ENCODE measurements at places on chromosomes 11 and 22.

GRCh38 chr11:26467506-26467905, 104.6 kb downstream of the MUC15 start:
- DNase-seq: no peak

- DNase-seq: no peak
Measured at GRCh38 chr11:86175191-86175590, 69.4 kb upstream of the EED start.

GRCh38 chr11:34870548-34871196, 45.5 kb downstream of the APIP start:
- DNase-seq: no peak

GRCh38 chr11:86034710-86035109, 34.2 kb downstream of the PICALM start:
- DNase-seq: no peak

DNA sequence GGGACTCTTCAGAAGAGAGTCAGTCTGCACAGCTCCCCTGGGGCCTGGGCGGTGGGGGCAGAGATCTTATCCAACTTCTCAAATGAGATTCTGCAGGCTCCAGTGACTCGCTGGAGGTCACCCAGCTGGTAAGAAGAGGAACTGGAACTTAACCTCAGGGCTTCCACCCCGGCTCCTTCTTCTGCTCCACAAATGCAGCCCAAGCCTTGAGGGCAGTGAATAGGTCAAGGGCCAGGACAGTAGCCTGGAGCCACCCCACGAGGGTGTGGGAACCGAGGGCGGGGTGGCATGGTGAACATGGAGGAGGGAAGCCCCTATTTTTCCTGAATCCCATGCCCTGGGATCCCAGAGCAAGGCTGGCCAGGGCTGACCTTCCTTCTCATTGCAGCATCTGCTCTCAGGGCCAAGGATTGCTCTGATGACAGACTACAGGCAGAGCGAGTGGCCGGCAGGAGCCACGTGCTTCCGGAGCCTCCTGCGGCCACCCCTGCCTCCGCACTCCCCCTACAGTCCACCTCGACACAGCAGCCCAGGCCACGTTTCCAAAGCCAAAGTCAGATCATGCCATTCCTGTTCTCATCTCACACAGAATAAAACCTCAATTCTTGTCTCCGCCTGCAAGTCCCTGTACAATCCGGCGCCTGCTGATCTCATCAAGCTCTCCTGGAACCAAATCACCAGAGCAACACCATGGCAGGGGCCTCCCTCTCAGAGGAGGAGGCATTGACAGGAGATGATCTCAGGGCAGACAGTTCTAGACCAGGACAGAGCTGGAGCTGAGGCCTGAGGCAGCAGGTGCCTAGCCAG, 21.1 kb upstream of the UPK3A start:
- DNase-seq: no peak

GRCh38 chr22:24806663-24807001, 621 bp downstream of the SGSM1 start:
- no peak for DNase-seq

DNA sequence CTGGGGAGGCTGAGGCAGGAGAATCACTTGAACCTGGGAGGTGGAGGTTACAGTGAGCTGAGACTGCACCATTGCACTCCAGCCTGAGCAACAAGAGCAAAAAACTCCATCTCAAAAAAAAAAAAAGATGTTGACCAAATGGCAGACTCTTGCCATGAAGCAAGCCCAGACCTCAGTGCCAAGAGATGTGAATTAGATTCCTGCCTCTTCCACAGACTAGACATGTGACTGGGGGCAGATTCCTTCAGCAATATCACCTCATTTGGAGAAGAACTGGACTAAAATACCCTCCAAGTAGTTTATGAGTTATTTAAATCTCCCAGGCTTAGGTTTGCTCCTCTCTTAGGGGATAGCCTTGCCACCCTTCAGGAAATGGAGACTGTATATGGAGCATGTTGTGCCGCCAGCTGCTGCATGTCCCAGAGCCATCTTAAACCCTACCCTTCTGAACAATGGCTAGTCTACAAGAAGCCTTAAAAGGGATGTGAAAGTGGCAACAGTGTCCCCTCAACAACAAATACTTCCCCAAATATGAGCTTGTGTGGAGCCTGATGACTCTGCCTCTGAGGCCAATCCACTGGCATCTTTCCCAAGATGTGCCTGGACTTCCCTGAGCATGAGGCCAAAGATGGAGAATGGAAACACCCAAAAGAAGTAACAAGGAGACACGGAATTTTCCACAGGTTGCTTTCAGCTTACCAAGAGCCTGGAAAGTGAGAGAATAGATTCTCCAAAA, 763 bp upstream of the MS4A7 start:
- no peak for DNase-seq

- no peak for DNase-seq
Measured at GRCh38 chr11:14679662-14680061, 36.1 kb downstream of the PDE3B start.

- no peak for DNase-seq
Measured at GRCh38 chr11:119319136-119319699, 2.3 kb upstream of the MCAM start.

GRCh38 chr11:105211806-105212554, 72.4 kb upstream of the CARD18 start:
- no peak for DNase-seq

DNA sequence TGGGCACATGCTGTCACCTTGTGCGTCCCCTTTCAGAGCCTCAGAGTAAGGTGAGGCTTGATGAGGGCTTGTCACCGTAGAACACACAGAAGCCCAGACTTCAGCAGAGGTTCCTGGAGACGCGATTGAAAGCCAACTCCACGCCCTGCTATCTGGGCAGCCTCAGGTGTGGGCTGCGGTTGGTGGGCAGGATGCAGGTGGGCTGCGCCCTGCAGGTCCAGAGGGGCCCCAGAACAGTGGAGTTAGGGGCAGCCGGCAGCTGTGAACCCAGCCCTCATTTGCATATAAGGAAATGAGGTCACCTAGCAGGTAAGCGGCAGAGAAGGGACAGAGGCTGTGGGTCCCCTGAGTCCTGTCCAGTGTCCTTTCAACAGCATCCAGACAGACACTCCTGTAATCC, 15.4 kb downstream of the PHLDA2 start:
- DNase-seq: no peak

GRCh38 chr11:59787816-59788215, 22.8 kb downstream of the MRPL16 start:
- no peak for DNase-seq

DNA sequence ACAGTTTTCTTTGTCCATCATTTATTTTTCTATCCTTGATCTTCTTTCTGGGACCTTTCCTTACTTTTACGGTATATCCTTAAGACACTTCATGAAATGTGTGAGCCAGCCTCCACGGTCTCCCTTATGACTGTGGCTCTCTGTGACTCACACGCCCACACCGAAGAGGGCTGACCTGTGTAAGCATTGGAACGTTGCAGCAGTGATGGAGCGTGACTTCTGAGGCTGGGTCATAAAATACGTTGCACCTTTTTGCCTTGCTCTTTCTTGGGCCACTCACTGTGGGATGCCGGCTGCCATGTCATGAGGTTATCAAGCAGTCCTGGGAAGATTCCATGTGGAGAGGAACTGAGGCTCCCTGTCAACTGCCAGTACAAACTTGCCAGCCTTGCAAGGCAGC, 96.3 kb upstream of the RAB1B start:
- no peak for DNase-seq

- no peak for DNase-seq
Measured at GRCh38 chr11:70365544-70365927, 32.8 kb upstream of the CTTN start.

DNA sequence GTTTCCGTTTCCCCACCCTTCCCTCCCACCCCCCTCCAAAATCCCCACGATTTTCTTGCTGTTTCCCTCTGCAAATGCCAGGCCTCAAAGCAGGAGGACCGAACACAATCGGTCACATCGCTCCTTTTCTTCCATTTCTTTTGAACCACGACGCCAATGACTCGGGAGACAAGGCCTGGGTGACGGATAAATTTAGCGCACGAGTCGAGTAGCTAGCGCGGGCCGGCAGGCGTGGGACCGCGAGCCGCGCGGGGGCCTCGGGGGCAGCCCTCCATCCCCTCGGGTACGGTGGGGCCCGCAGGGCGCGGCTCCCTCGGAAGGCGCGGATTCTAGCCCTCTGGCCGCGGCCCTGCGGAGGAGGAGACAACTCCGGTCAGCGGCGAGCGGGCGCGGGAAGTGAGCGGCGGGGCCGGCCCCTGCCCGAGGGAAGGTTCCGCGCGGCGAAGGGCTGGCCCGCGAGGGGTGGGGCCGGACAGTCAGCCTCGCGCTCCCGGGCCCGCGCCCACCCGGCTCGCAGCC, 414 bp downstream of the JOSD1 start:
- DNase-seq: no peak

- no peak for DNase-seq
Measured at GRCh38 chr22:45763236-45763624, 91.6 kb downstream of the ATXN10 start.

DNA sequence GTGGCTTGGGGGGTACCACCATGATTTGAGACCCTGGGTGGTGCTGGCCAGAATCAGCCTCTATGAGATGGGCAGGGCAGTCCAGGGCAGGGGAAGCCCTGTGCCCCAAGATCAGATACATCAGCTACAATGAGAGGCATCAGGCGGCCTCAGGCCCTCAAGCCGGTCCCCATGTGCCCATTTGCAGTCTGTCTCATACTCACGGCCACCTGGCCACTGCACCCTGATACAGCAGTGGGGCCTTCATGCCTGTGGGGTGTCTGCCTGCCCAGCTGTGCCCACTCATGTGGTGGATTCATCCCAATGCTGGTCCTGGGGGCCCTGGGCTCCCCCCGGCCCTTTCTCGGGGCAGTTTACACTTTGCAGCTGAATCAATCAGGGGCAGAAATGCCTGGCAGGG, 42.4 kb upstream of the KCNQ1OT1 start:
- DNase-seq: no peak

DNA sequence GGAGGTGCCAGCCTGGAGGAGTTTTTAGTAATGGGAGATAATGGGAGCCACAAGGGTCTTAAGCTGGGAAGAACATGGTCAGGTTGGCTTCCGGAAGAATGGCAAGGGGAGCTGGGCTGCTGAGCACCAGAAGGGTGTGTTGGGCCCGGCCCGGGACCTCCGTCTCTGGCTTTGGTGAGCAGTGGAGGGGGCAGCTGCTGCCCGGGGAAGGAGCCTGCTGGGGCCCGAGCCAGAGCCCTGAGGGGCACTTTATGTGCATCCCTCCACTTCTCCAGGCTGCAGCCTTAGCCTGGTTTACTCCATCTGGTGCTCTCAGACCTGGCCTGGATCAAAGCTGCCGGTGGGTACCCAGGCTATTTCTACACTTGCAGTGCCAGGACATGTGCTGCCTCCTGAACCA, 8.7 kb upstream of the NPAS4 start:
- no peak for DNase-seq

GRCh38 chr11:22520521-22520920, 105.1 kb downstream of the FANCF start:
- no peak for DNase-seq

Measured in stimulated activated CD4-positive, alpha-beta T cell treated with anti-CD3 and anti-CD28 coated beads, Interleukin-15, amount 100 ng/mL, for 1 hour (primary cell).